ENCODE measurements at places on chromosomes 13 and 19.

DNA sequence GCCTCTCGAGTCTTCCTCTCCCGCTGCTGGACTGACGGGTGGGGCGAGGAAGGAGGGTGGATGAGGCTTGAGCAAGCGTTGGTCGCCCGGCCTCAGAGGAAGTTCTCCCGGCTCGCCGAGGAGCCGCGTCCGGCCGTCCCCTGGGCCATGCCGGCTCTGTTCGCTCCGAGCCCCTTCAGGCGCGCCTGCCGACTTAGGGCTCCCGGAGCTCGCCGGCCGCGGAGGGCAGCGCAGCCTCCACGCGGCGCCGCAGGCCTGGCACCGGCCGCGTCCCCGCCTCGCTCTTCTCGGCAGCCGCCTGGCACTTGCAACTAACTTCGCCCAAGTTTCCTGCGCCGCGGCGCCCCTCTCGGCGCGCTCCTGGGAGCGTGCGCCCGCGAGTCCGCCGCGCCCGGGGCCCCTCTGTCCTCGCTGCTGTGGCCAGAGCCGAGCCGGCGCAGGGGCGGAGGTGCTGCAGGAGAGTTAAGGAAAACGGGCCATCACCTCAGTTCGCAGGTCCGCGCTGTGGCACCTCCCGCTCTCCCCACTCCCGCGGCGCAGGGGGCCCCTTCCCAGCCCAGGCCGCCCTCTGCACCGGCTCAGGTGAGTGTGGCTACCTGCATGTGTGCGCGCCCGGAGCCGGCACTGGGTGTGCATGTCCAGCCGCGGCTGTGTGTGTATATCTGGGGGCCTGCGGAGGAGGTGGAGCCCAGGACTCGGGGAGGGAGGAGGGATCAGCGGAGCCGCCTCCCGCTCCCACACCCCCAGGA lies 641 bp upstream of the SOX21 start:
- no peak for DNase-seq

DNA sequence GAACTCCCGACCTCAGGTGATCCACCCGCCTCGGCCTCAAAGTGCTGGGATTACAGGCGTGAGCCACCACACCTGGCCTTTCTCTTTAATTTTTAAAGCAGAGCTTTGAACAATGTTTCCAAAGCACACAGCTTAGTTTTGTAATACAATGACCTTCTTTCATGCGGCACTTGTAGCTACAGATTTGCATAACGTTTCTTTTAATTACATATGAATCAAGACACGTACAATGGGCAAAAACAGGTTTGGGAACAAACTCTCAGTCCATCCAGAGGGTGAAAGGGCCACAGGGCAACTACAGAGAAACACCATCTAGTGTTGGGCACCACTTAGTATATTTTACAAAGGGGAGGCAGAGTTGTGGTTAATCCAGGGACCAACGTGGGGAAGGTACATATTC lies 19.0 kb upstream of the S1PR4 start:
- no peak for DNase-seq

GRCh38 chr19:15829786-15830185 lies 14.3 kb upstream of the OR10H1 start:
- no peak for DNase-seq

GRCh38 chr13:36046672-36047071 lies 84.5 kb downstream of the DCLK1 start:
- DNase-seq, result no peak

DNA sequence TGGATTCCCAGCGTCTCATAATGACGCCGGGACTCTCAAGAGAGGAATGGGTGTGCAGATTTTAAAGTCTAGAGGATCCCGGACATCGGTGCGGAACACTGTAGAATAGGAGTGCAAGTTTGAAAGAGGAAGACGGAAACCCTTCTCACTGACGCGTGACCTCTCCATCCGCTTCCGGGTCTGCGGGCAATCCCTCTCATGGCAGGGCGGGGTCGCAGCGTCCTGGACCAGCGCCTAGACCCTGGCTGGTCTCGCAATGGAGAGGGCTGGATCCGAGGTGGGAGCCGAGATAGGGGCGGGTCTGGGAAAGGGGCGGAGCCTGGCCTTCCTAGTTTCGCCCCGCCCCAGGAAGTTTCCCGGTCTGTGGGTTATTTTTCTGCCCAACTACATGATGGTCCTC lies 4.6 kb upstream of the ZNF845 start:
- DNase-seq, result peak; percentile 12

GRCh38 chr13:34241332-34241731 lies 423.4 kb downstream of the RFC3 start:
- DNase-seq, result no peak

DNA sequence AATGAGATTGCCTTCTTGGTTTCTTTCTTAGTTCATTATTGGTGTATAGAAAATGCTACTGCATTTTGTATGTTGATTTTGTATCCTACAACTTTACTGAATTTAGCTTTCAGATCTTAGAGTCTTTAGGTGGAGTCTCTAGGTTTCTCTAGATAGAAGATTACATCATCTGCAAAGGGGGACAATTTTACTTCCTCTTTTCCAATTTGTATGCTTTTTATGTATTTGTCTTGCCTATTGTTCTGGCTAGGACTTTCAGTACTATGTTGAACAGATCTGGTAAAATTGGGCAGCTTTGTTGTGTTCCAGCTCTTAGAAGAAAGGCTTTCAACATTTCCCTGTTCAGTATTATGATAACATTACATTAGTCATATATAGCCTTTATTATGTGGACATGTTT lies 101.0 kb upstream of the SPRY2 start:
- no peak for DNase-seq

GRCh38 chr13:61110732-61111131 lies 304.9 kb downstream of the PCDH20 start:
- no peak for DNase-seq

DNA sequence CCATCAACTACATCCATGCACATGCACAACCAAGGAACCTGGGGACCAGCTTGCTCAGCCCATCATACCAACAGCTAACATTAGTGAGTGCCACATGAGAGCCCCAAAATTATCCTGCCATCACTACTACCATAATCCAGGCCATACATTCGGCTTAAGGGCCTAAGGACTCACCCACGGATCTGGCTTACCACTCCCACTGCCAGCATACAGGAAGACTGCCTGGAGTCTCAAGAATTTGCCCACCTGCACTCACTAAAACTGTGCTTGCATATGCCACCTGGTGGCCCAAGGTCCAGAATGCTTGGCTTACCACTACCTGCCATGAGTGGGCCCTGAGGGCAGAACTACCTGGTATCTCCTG lies 1562.9 kb upstream of the PRR20A start:
- DNase-seq, result no peak

- no peak for DNase-seq
Observed at GRCh38 chr19:6099599-6099998, 10.7 kb downstream of the RFX2 start.

DNA sequence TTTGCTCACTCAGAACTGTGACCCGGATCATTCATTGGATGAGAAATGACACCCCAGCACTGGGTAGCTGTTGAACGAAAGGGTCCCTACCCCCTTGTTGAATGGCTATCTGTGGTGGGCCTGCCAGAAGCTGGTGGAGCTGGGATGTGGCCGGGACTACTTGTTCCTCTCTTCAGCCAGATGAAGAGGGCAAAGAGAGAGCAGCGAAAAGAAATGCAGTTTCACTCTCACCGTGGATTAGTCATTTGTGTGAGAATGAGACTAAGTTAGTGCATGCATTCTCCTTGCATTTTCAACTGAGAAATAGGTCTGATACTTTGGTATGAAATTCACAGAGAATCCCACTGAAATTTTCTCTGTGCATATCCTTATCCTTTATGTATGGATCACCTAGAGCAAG lies 553.1 kb downstream of the IRS2 start:
- no peak for DNase-seq

- DNase-seq, result no peak
Observed at GRCh38 chr13:40484101-40484800, 182.2 kb downstream of the FOXO1 start.

GRCh38 chr19:21751384-21751783 lies 16.0 kb downstream of the ZNF100 start:
- DNase-seq, result no peak

DNA sequence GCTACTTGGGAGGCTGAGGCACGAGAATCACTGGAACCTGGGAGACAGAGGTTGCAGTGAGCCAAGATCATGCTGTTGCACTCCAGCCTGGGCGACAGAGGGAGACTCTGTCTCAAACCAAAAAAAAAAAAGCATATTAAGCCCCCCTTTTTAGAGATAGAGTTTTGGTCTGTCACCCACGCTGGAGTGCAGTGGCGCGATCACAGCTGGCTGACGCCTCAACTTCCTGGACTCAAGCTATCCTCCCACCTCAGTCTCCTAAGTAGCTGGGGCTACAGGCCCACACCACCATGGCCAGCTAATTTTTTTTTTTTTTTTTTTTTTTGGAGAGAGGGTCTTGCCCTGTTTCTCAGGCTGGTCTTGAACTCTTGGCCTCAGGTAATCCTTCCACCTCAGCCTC lies 34.2 kb upstream of the MAP3K10 start:
- no peak for DNase-seq

GRCh38 chr13:95204231-95204765 lies 97.0 kb downstream of the ABCC4 start:
- no peak for DNase-seq

DNA sequence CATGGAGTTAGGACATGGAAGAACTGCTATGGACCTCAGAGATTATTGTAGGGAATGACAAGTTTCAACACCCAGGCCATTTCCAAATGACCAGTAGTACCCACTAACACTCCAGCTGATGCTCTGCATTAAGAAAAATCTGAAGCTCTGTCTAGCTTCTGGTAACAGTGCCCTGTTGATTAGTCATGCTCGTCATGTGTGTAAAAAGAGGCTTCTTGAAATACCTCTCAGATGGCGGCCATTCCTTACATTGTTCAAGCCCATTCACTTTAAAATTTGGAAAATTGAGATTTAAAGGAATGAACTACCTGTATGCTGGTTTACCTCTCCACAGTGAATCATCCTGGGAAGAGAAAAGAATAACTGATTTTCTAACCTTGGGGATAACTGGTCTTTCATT lies 527.9 kb upstream of the ARGLU1 start:
- no peak for DNase-seq

DNA sequence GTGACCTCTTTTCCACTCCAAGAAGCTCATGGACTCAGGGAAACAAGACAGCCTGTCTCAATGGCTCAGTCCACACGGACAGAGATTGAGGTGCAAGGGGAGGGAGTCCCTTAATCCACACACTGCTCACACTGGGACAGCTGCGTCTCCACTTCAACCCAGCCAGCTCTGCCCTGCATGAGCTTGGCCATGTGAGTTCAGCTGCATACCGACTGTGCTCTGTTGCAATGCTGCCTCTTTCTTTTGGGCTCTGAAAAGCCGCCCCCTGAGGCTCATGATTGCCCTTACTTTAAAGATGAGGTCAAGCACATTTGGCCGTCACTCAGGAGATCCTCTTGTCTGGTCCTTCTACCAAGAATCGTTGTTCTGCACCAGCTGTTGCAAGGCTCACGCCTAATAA lies 64.8 kb upstream of the KCTD15 start:
- no peak for DNase-seq
